ENCODE measurements at places on chromosomes 16 and 17.

DNA sequence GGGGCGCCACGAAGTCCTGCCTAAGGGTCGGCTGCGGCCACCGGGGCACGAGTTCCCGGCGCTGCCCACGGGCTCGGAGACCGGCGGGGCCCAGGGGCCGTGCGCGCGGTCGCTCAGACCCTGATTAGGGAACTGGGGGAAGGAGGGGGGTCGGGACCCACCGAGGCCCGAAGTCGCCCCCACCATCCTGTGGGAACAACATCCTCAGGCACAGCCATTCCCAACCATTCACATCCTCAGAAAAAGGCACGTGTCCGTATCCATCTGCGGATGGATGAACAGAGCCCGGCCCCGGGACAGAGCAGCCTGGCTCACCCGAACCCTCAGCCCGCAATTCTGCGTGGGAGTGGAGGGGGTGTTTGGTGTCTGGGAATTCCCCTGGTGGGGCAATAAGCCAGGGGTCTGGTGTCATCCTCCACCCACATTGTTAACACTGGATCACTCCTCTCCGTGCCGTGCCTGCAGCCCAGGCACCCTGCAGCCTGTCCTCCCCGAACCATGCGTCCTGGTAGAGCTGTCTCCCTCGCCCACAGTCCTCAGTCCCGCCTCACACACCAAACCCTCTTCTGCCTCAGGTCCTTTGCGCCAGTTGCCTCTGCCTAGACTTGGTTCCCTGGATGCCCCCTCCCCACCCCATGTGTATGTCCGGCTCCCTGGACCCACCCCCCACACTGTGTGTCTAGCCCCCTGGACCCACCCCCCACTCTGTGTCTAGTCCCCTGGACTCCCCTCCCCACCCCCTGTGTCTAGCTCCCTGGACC is 789 bp upstream of the CCDC57 start:
- DNase-seq: peak; percentile 78

- DNase-seq: no peak
Measured at GRCh38 chr16:27752241-27752640, 202.3 kb downstream of the KATNIP start.

DNA sequence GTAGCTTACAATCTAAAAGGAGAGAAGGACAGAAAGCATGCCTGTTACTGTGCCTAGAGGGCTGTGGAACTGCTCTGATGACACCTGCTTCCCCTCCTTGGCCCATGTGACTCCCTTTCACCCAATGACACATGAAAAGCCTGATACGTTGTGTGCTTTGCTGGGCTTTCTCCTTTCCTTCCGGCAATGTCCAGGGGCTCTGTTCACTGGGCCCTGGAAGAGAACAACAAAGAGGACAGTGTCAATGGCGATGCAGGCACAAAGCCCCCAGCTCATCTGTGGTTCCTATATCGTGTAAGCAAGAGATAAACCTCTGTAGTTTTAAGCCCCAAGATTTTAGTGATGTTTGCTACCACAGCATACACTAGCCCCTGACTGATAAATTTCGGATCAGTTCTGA is 306.1 kb downstream of the ABCC12 start:
- no peak for DNase-seq

- no peak for DNase-seq
Measured at GRCh38 chr16:23562505-23562904, 5.0 kb downstream of the UBFD1 start.

GRCh38 chr17:37828651-37829124 is 83.8 kb upstream of the HNF1B start:
- DNase-seq: no peak

GRCh38 chr16:81138831-81139557 is 42.8 kb upstream of the GCSH start:
- DNase-seq: no peak

GRCh38 chr17:41734139-41734948 is at the start of gene HAP1:
Gene HAP1 (minus strand): TSS chr17:41734643. CDS start chr17:41734634, 9 bp downstream.
- DNase-seq: peak; percentile 32

GRCh38 chr17:58267347-58268324 is 13.1 kb downstream of the MPO start:
- DNase-seq: no peak

- DNase-seq: peak; percentile 56
Measured at GRCh38 chr17:40323391-40324381, 14.7 kb downstream of the RARA start.

GRCh38 chr17:42772945-42773289 is 332 bp upstream of the VPS25 start:
- DNase-seq: no peak

DNA sequence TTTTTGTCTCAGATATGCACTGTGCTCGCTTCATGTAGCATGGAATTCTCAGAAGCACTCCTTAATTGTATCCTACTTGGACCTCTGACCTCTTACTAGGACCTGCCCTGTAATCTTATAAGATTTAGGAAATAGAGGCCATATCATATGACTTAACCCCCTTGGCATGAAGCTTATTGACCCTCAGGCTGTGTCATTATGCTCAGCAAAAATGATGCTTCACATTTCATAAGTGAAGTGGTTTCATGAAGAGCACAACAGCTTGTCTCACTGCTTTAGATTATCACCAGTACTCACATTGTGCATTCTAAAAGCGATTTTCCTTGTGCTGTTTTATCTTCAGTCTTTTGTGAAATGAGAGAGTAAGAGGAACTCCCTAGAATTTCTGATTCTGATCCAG is 6.4 kb downstream of the PHKB start:
- DNase-seq: no peak

GRCh38 chr16:11700264-11701029 is 32.2 kb downstream of the SNN start:
- DNase-seq: no peak

GRCh38 chr16:72963533-72964315 is 84.2 kb downstream of the ZFHX3 start:
- DNase-seq: no peak

- DNase-seq: no peak
Measured at GRCh38 chr16:47045459-47045858, 72.0 kb upstream of the DNAJA2 start.

DNA sequence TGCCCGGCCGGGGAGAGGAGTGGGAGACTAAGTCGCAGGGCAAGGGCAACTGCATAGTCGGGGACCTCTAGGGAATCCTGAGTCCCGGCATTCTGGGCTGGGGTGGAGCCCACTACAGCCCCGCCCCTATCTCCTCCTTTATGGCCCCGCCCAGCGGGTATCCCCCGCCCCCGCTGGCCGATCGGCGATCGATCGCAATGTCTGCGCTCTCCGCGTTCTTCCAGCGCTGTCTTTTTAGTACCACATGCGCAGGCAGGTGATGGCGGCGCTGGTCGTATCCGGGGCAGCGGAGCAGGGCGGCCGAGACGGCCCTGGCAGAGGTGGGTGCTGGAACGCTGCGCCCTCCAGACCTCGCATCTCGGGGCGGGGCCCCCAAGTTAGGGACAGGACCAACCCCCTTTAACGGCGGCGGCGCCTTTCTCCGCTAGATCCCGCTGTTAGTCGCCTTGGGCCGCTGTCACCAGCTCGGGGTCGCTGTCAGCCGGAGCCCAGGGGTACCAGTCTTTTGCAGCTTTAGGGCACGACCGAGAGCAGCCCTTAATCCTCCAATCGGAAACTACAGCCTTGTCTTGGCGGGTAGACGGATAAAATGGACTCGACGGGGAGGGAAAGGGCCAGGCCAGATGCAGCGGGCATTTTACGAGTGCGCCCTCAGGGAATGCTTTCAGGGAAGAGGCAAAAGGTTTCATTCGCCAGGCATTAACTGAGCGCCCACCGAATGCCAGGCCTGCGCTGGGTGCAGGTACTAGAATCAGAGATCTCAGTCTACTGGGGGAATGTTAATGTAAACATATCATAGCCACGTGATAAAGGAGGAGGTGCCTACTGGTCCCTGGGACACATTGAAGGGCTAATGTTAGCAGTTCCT is at the start of gene DPH1:
TSS of gene DPH1 (plus strand) at position 243 of the 868 bp plus-strand sequence. CDS start at position 260, 17 bp downstream.
- DNase-seq: peak; percentile 88

DNA sequence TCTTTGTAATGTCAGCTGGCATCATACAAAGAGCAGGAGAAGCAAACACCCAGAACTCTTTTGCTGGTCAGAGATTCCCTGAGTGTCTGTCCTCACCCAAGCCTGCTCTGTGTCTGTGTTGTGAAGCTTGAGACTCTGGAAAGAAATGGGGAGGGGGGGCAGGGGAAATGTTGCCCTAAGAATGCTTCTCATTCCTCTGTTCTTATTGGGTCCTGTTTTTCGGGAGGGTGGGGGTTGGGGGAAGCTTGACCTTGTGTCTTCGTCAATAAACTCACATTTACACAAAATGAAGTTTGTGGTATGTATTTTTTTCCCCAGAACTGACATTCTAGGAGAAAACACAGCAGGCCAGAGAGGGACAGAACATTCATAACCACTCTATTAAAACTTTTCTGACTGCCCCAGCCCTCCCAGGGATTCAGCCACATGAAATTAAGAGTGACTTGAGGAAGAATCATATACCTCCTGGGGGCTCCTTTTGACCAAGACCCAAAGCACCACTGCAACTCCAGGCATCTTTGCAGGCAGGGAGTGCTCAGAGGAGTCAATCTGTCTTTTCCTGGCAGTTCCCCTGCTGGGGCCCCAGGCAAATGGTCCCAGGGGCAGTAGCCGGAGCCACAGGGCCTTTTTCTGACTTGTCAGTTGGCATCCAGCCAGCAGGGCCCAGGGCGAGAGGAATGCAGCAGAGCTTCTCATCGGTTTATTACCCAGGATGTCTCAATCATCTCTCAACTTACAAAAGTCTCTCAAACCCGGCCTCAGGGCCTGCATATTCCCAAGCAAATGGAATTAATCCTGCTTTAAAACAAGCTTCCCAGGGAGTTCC is 5.1 kb upstream of the RASL10B start:
- no peak for DNase-seq

DNA sequence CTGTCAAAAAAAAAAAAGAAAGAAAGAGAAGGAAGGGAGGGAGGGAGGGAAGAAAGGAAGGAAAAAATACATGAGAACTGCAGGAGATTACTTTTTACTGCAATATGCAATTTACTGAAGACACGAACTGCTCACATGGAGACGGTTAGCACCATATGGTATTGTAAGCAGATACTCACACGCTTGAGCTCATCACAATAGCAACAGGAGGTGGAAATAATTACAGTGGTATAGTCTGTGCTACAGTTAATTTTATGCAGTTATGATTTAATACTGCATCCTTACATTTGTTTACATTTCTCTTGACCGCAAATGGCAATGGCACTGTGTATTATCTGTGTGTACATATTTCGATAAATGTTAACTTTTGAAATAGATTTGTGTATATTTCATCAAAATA is 21.4 kb upstream of the SLC46A1 start:
- DNase-seq: no peak

- DNase-seq: no peak
Measured at GRCh38 chr16:55418586-55418985, 60.4 kb upstream of the MMP2 start.

GRCh38 chr16:46848768-46849764 is 18.1 kb upstream of the C16orf87 start:
- no peak for DNase-seq

DNA sequence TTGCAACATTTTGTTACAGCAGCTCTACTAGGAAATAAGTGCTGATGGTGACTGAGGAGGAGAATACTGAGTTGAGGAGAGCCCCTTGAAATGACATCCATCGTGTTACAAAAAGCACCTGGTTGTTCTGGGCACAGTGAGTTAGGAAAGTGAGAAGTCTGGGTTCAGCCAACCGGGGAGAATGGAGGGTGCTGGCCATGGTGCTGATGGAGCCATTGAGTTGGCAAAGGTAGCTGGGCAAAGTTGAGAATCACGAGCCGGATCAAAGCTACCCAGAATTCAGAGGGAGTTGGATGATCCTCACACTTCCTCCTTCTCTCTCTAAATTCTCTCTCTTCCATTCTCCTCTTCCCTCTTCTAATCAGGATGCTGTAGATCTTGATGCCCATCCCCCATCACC is 35.0 kb upstream of the ASIC2 start:
- no peak for DNase-seq

GRCh38 chr17:32903774-32904673 is 23.9 kb upstream of the TMEM98 start:
- peak; percentile 39 for DNase-seq

DNA sequence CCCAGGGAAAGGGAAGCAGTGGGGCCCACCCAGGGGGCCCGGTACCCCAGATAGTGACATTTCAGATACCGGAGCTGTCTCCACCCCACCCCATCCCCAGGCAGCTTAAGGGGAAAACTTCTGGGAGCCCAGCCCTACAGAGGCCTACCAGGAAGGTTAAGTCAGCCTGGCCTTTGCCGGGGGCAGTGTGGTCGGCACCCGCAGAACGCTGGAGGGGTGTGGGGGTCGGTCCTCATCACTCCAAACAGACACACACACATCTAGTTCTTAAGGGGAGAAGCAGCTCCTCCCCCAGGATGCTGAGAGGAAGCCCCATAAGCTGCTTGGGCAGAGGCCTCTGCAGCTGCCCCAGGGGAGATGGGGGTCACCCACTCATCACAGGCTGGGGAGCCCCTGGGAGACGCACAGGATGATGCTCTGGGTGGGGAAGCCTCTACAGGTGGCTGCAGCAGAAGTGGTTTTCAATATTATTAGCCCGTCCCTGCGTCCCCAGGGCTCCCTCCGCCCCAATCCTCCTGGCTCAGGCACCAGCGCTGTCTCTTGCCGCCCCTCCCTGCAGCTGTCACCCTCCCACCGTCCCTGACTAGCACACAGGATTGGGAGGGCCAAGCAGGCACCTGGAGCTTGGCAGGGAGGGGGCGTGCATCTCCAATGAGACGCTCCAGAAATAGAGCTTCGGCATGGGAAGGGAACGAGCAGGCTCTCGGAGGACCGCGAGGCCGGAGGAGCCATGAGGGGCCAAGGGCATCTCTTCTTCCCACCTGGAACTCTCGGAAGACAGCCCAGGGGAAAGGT is 1.4 kb upstream of the ABR start:
- no peak for DNase-seq

GRCh38 chr17:50931144-50931908 is 65.2 kb upstream of the TOB1 start:
- DNase-seq: peak; percentile 43

- no peak for DNase-seq
Measured at GRCh38 chr16:11409398-11409797, 64.1 kb downstream of the RMI2 start.

GRCh38 chr16:87195161-87195560 is 122.0 kb downstream of the C16orf95 start:
- no peak for DNase-seq

- DNase-seq: no peak
Measured at GRCh38 chr16:89511374-89511773, 3.2 kb downstream of the SPG7 start.

DNA sequence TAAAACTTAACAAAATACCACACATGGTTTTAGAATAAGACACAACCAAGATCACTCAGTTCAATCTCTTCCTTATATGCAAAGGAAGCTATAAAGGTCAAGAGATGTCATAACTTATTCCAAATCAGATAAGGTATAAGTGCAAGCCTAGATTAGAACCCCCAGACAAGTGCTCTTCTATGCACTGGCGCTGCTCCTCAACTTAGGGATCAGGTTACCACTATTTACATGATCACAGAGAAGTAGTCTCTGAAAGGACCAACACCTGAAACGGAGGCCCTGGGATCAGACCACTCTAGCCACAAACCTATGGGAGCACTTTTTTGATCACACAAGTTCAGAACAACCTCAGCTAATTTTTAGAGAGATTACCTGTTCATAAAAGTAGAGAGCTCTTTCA is 16.6 kb downstream of the COPS3 start:
- DNase-seq: no peak

GRCh38 chr17:11031787-11032186 is 193.9 kb upstream of the PIRT start:
- DNase-seq: no peak

All from activated CD4-positive, alpha-beta T cell treated with anti-CD3 and anti-CD28 coated beads, Interleukin-2, amount 50 U/mL, for 48 hours (primary cell).